ENCODE measurements at places on chromosomes 4 and X.

DNA sequence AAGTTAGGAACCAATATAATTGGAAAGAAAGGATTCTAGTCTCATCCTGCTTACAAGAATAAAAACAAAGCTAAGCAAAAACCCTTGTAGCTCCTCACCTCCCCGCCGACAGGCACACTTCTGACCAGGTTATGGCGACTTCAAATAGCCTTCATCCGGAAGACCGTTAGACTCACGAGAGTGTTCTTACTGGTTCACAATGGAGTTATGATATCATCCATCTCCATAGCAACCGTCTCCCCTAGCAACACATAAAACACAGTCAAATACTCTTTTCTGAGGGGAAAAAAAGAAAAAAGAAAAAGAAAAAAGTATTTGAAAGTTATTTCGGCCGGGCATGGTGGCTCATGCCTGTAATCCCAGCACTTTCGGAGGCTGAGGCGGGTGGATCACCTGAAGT, at the start of gene IL13RA2:
IL13RA2 (minus strand) TSS at position 162 of the 400 bp plus-strand sequence. CDS start 347 bp downstream, outside the sequence.
- DNase-seq: no peak

- no peak for DNase-seq
Observed at GRCh38 chr4:108979759-108980158, 216.9 kb upstream of the ETNPPL start.

- no peak for DNase-seq
Observed at GRCh38 chr4:77025643-77026321, 50.0 kb downstream of the CCNI start.

GRCh38 chr4:81737865-81738559, 266.3 kb upstream of the RASGEF1B start:
- DNase-seq: no peak

DNA sequence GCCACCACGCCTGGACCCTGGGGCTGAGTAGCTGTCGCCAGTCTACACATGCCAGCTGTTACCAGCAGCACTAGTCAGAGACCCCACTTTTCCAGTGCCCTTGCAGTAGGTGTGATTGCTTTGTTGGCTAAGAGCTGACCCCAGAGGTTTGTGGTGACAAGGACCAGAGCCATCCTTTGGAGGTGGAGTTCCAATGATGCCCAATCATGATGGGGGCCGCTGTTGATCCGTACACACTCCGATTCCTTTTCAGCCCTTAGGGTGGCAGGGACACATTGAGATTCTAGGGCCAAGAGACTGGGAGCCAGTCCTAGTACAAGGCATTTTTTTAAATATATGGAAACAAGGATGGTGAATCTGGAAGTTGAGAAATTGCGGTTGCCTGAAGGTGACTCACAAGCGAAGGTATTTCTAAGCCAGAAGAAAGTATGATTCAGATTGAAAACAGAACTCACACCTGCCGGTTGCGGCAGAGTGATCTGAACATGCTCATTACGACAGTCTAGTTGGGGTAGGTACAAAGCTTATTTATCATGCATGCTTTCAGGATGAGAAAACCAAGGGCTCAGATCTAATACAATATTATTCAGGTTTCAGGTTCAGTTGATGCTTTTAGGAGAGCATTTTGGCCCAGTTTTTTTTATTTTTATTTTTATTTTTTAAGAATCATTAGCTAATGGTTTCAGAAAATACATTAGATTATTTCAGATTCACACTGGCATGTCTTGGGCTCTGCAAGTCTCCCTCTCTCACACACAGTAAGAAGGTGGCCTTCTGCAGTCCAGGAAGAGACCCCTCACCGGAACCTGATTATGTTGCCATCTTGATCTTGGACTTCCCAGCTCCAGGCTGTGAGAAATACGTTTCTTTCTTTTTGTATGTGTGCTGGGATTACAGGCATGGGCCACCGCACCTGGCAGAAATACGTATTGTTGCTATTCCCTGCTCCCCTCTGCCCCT, 43.4 kb downstream of the SHROOM2 start:
- peak; percentile 92 for DNase-seq

GRCh38 chr4:8525383-8526120, 54.6 kb upstream of the GPR78 start:
- no peak for DNase-seq

- DNase-seq: no peak
Observed at GRCh38 chr4:67571975-67572374, 13.4 kb downstream of the STAP1 start.
